ENCODE measurements at places on chromosomes 12 and 14.

DNA sequence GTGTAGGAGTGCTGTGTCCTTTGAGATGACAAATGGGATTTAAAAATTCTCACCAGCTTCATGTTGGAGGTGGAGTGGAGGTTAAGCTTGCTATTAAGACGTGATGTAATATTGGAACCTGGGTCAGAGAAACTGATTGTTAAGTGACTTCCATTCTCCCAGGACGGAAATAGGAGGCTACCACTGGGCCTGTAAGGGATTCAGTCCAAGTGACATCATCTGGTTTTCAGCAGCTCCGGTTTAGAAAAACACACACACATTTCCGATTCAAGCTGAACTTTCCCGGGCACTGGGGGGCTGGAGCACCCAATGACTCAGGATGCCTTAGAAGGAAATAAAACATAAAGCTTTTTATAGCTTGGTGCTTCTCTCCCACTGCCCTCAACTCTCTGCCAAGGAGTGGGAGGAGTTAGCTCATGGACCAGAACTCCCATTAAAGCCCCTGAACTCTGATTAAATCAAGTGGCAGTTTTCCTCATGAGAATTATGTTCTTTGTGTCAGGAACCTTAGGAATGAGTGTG lies 12.4 kb downstream of the CALM1 start:
- DNase-seq, result no peak

GRCh38 chr14:72679141-72679535 lies 214.8 kb downstream of the DPF3 start:
- DNase-seq, result no peak

DNA sequence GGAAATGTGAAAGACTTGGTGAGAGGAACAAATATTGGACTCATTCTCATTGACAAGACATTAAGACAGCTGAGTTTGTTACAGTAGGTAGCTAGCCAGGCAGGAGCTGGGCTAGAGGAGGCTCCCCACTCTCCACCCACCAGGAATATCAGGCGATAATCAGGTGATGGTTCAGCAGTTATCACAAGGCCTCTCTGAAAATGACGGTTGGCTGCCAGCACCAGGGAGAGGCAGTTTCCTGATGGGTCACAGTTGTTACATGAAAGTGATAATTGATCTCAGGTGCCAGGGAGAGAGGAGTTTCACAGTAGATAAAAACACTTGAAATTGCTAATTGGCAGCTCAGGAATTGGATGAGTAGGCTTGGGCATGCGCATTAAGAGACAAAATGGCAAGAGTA lies 116.5 kb downstream of the TMTC2 start:
- no peak for DNase-seq

- DNase-seq, result no peak
Observed at GRCh38 chr14:66708267-66708666, 200.3 kb downstream of the GPHN start.

DNA sequence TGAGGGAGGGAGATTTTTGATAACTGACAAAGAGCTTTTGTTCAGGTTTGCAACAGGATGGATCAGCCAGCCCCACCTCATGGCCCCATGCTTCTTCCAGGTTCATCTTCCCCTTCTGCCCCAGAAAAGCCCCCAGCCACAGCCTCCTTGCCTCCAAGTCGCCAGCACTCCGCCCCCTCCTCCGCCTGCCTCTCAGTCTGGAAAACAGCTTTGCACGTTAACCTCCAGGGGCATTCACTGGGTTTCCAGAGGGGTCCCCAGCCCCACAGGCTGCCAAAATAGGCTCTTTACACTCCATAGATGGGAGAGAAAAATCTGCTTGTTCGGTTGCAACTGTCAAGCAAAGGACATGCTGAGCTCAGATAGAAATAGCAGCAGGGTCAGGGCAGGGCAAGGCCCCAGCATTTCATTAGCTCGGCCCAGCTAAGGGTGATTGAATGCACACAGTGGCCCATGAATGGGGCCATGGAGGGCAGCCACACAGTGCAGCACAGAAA lies 253.6 kb downstream of the ZFP36L1 start:
- no peak for DNase-seq

- no peak for DNase-seq
Observed at GRCh38 chr14:104547998-104548700, 31.4 kb upstream of the C14orf180 start.

DNA sequence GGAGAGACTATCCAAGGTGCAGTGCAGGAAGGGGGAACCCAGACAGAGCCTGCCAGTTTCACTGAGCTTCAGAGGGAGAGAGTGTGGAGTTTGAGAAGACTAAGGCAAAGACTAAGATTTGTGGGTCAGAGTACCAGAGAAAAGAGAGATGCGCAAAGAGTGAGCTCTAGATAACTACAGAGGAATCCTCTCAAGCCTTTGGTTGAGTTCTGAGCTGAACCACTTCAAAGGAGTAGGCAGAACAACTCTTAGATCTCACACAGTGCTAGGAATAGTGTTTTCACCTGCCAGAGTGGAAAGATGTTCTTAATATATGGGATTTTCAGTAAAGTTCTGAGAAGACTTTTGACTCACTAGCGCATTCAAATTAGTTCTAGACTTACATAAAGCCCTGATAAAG lies 10.7 kb upstream of the M6PR start:
- DNase-seq, result no peak

- DNase-seq, result no peak
Observed at GRCh38 chr12:59040043-59040442, 119.7 kb upstream of the LRIG3 start.

DNA sequence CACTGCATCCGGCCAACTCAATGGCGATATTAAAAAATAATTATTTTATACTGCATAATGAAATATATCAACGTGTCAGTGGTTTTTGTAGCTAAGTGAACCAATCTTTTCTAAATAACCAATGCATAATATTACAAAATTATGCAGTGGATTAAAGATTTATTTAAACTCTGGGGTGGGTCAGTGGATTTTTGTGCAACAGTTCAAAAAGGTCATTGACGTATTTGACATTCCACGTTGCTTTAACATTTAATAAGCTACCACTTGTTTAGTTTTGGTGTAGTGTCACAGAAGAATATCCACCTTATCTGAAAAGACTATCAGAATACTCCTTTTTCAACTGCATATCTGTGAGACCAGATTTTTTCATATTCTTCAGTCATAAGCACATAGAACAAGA lies 2.6 kb downstream of the ZC3H14 start:
- no peak for DNase-seq

GRCh38 chr14:52279408-52279807 lies 11.9 kb downstream of the PTGDR start:
- DNase-seq, result no peak
